OCI-LY7 (cell line): ENCODE measurements at places on chromosomes 1 and 21. TPM values are rescaled to one million over a fixed set of nuclear protein-coding genes. Genes with fewer than 3 reads are reported as not detected.

SPATA45 gene
- total RNA-seq: 0.74 and 2.0 TPM in 2 replicates

RAB7B gene
- not detected in 2 replicates for total RNA-seq

MCOLN2 gene
- total RNA-seq: 103 and 104 TPM in 2 replicates

USP33 gene
- total RNA-seq: 66.7 and 67.0 TPM in 2 replicates

LCE1A gene
- not detected in 2 replicates for total RNA-seq

CYP4X1 gene
- not detected in 2 replicates for total RNA-seq

SUSD4 gene
- total RNA-seq: 0.42 and 0.52 TPM in 2 replicates

NBPF4 gene
- total RNA-seq: not detected in 2 replicates

YBX1 gene
- total RNA-seq: 956 and 965 TPM in 2 replicates

TNFRSF14 gene
- 15.7 and 18.9 TPM in 2 replicates for total RNA-seq

CYP4A22 gene
- total RNA-seq: not detected in 2 replicates

RPTN gene
- not detected in 2 replicates for total RNA-seq

FCGR1A gene
- not detected in 2 replicates for total RNA-seq

SLC2A5 gene
- total RNA-seq: 123 and 183 TPM in 2 replicates

SMIM34 gene
- not detected in 2 replicates for total RNA-seq

RNU1-2 gene
- total RNA-seq: 1,721 and 1,968 TPM in 2 replicates

MNDA gene
- not detected in 2 replicates for total RNA-seq
